ENCODE measurements at places on chromosomes 1 and 21. TPM values are rescaled to one million over a fixed set of nuclear protein-coding genes. Genes with fewer than 3 reads are reported as not detected.

Gene CD1B
- not detected for total RNA-seq

Gene CYP4A22
- total RNA-seq: not detected

Gene TPTE
- total RNA-seq: 0.43 TPM

Gene IL22RA1
- total RNA-seq: not detected

Gene CRYBG2
- not detected for total RNA-seq

Gene HAO2
- total RNA-seq: not detected

Gene LCE2B
- total RNA-seq: not detected

Data from fibroblast of villous mesenchyme (primary cell).